ENCODE measurements at places on chromosomes 16 and 17.
A peak's percentile ranks its signal among the peaks of the same experiment; 100 is the strongest.

- DNase-seq = no peak
These were observed 2.4 kb downstream of the BCL6B start for GRCh38 chr17:7025245-7025644.

DNA sequence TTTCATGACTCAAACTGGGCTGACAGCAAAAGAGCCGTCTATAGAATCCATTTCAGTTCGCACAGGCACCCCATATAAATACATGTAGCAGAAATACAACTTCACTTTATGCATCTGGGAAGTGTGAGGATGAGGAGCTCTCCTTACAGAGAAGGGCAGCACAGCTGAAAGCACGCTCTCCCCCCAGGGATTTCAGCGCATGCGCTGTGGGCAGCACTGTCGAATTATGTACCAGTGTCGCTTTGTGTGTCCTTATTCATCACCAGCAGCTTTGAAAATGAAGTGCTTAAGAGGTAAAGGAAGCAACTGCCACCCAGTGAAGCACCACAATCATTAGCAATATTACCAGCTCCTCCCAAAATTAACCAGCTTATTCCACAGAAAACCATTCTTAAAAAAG lies 39.9 kb downstream of the CEP95 start:
- DNase-seq = no peak

GRCh38 chr16:55222486-55222885 lies 101.5 kb upstream of the IRX6 start:
- DNase-seq = no peak

- DNase-seq = no peak
These were observed 12.6 kb upstream of the PRKAR1A start for GRCh38 chr17:68499587-68499986.

DNA sequence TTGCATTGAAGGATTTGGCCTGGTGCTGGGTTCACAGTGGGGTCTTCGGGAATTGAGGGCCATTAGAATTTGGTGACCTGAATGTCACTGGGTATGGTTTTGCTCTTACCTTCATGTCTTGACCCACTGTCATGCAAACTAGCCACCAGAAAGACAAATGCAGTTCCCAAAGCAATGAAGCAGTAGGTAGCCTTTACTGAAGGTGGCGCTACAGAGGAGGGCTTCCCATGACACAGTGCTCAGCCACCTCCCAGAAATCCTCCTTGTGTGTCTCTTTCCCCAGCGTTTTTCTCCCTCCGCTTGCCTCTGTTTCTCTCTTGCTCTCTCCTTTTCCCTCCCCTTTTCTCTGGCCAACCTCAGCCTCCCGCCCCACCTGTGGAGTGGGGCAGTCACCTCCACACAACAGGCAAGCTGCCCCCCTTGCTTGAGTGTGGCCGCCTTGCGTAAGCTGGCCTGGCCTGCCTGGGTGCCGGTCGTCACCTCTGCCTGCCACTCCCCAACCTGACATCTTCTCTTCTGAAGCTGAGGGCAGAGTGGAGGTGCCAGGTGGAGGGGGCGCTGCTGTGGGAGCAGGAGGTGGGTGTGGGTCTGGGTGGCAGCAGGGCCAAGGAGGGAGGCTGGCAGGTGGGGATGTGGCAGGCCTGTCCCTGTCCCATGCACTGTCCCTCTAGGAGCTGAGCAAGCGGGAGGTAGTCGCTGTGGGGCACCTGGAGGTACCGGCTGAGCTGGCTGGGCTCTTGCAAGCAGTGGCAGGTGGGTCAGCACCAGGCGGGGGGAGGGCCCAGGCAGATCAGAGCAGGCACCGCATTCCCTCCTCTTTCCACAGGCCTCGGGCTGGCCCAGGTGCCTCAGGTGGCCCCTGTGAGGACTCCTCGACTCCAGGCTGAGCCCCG lies 34.7 kb downstream of the MYO15A start:
- DNase-seq = no peak

DNA sequence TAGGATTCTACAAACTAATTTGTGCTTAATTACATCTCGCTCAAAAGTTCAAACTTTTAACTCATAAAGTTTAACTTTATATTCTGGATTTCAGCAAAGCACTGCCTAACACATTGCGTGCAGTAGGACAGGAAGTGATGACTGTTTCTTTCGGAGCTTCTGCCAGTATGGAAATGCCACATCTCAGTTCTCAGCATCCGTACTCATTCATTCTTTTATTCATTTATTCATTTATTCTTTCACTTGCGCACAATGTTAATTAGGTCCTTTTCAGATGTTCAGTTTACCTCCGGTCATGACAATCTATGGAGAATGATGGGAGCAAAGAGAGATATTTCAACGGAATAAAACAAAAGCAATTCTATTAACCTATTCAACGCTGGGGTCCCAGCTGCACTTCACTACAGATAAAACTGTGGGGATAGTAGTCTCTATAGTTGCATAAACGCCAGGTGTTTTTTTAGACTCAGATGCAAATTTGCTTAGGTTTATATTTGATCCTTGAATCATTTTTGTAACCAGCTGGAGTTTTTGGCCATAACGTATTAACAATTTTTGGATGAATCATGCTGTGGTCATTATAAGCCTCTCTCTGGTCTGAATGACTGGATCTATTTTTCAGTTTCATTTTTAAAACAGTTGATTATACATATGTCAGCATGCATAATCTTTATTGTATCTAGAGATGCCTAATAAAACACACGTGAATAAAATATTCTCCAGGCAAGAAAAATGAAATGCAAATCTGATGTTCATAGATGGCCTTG lies 143.9 kb downstream of the KCNJ2 start:
- DNase-seq = no peak

GRCh38 chr16:4288148-4288921 lies 15.5 kb upstream of the TFAP4 start:
- DNase-seq = no peak

DNA sequence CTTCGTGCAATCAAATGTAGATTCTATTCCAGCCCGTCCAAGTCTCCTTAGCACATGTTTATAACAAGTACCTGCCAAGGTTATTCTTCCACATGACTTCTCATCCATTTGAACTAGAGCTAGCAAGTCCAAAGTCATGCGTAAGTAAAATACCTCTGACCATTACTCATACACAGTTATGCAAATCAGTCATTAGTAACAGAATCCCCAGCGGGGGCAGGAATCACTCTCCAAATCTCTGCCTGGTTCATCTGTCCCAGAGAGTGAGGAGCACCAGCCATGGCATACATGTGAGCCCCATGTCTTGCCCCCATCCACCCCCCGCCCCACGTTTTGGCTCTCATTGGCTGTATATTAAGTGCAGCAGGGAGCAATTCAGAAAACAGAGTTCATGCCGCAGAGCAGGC lies 27.7 kb downstream of the SRL start:
- DNase-seq = peak; percentile 85

DNA sequence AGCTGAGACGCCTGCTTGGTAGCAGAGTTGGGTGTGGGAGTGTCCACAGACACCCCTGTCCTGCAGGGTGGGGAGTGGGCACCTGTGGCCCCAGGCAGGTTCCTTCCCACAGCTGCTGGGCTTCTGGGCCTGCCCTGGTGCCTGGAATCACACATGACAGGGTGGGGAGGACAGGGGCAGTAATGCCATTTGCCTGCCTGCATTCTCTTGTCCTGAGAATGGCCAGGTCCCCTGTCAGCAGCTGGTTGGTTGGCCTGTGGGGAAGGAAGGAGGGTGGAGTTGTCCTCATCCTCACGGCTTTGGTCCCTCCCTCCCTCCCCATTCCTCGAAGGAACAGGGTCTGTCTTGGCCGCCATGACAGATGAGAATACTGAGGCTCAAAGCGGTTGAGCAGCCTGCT lies 5.2 kb downstream of the PRSS53 start:
- no peak for DNase-seq

GRCh38 chr16:73058221-73058615 lies 10.3 kb upstream of the ZFHX3 start:
- no peak for DNase-seq

DNA sequence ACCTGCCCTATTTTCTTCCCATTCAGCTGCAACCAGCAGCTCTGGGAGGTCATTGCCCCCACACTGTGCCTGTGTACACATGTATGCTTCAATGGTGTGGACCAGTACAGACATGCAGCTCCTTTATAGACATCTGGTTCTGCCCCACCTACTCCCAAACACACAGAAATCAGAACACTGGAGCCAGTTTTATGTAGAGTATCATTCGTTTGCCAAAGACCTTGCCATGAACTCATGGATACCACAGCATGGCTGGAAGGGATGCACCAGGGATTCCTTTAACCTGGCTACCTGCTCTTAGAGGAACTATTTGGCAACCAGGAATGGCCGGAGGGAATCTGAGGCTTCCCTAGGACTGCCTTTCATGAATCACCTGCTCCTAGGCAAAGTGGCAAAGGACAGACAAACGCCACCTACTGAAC lies 60.4 kb downstream of the ZFHX3 start:
- DNase-seq = no peak

DNA sequence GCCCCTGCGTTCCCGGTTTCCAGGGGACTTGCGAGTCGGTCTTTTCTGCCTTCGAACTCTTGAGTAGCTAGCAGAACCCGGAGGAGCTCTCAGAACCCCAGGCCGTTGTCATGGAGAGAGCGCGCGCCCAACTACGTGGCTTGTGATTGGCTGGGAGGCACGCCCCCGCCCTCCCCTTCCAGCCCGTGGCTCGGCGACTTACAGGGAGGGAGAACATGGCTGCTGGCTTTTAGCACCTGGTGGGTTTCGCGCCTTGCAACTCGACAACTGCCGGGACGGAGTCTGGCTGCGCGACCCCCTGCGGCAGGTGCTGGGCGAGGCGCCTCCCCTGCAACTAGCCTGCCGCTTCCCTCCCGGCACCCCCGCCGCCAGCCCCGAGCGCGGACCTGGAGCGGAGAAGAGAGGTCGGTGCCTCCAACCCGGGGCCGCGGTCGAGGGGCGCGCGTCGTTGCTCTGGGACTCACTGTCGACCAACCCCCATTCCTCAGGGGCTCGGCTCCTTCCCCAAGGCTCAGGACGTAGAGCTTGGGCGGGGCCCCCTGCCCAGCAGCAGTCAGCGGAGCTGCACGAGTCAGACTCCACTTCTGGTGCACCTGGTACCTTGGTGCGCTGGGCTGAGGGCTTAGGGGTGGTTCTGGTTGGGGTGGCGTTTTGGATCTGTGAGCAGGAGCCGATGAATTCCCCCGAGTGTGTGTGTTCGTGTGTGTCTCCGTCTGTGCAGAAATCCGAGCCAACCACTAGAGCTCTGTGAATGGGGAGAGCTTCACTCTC lies 9.0 kb upstream of the ZFP90 start:
- peak; percentile 43 for DNase-seq

Data from ascending aorta (tissue), 2 donors.